ENCODE measurements at places on chromosomes 4 and X. TPM values are rescaled to one million over a fixed set of nuclear protein-coding genes. Genes with fewer than 3 reads are reported as not detected.
A peak's percentile ranks its signal among the peaks of the same experiment; 100 is the strongest.

DNA sequence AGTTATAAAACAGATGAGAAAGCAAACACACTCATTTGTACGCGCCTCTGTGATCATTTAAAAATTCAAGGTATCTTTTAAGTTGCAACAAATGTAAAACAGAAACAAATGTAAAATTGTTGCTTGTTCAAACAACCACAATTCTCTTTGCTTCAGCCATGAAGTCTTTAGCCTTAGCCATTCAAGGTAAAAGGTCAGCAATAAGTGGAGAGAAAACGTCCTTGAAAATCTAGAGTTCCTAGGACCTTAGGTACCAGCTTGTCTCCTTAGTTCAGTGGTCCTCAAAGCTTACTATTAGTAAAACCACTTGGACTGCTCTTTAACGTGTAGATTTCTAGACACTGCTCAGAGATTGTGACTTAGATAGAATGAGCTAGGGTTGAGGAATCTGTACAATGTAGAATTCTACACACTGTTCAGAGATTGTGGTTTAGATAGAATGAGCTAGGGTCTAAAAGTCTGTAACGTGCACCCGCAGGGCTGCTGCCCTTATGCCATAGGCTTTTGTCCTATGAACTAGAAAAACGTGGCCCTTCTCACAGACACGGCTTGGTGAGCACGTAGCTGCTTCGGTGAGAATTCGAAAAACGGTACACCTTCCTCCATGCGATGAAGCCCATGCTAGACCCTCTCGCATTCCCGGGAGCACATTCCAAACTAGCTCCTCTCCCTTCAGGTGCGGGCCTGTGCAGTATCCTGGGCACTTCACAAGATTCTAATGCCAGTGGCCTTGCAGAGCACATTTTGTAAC lies 1.7 kb downstream of the PLAC8 start:
- no peak for DNase-seq

Gene XK
- 1.8 TPM for polyA plus RNA-seq

- no peak for DNase-seq
Measured at GRCh38 chr4:84317513-84317912, 181.6 kb downstream of the NKX6-1 start.

- DNase-seq, result no peak
Measured at GRCh38 chr4:90118527-90119195, 8.5 kb upstream of the CCSER1 start.

GRCh38 chrX:132270699-132271098 lies 51.5 kb upstream of the RAP2C start:
- no peak for DNase-seq

- DNase-seq, result no peak
Measured at GRCh38 chr4:78337244-78338020, 214.1 kb upstream of the ANXA3 start.

DNA sequence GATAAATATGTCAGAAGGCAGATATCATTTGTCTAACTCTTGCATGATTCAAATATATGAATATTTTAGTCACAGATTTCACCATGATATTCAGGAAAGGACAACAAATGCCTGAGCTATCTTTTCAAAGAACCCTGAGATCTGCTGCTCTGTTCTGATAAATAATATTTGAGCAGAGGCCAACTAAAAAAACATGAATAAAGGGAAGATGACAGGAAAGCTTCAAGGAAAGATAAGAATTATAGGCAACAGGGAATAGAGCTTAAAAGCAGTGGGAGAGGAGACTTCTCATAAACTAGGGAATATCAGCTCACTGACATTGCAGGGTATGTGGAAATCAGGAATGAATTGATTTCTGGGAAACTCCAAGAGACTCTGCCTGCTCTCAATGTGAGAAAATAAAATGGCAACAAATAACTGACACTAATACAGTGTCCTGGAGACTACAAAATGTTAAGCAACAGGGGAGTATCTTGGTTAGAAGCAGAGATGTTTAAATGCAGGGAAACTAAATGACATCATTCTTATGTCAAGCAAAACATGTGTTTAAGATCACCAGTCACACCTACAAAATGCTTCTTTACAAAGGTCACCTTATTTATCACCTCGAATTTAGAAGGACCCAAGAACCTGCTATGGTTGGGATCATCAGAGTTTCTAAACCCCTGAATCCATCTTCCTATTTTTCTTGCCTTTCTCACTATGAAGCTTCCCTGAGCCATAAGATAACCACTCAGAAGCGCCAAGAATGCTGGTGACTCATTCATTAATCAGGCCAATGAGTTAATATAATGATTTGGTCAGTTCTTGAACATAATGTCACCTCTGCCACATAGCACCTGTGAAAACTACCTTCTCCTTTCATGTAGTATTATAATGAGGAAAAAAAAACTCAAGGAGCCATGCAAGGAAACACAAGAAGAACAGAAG lies 78.1 kb downstream of the NDST3 start:
- no peak for DNase-seq

DNA sequence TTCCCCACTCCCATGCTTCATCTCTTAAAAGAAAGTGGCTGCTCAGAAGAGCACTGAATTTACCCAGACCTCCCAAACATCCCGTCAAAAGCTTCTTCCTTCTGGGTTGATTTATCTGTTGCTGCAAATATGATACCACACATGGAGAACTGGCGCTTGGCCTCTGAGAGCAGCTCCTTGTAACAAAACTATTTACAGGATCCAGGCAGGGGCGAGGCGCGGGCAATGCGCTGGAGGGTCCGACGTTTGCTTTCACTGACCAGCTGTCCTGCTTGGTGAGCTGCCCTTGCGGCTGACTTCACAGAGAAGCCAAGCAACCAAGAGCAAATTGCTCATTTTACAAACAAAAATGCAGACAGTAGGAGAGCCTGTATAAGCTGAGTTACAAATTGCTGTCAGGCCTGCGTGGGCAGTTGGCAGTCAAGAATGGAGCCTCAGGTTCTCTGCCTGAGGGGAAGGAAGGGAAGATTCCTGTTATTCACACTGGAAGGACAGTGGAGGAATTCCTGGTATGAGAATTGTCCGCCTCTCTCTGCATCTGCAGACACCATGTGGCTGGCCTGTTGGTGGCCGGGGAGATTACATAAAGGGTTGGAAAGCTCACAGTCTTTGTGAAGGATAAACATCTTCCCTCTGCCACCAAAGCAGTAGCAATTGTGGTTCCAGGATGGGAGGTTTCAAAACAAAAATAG lies 192.2 kb upstream of the LEF1 start:
- DNase-seq, result peak; percentile 33

- no peak for DNase-seq
Measured at GRCh38 chrX:16250296-16250695, 83.0 kb downstream of the MAGEB17 start.

Gene SFRP2
- 16.9 TPM for polyA plus RNA-seq

- DNase-seq, result no peak
Measured at GRCh38 chr4:6444582-6444981, 27.8 kb downstream of the PPP2R2C start.

DNA sequence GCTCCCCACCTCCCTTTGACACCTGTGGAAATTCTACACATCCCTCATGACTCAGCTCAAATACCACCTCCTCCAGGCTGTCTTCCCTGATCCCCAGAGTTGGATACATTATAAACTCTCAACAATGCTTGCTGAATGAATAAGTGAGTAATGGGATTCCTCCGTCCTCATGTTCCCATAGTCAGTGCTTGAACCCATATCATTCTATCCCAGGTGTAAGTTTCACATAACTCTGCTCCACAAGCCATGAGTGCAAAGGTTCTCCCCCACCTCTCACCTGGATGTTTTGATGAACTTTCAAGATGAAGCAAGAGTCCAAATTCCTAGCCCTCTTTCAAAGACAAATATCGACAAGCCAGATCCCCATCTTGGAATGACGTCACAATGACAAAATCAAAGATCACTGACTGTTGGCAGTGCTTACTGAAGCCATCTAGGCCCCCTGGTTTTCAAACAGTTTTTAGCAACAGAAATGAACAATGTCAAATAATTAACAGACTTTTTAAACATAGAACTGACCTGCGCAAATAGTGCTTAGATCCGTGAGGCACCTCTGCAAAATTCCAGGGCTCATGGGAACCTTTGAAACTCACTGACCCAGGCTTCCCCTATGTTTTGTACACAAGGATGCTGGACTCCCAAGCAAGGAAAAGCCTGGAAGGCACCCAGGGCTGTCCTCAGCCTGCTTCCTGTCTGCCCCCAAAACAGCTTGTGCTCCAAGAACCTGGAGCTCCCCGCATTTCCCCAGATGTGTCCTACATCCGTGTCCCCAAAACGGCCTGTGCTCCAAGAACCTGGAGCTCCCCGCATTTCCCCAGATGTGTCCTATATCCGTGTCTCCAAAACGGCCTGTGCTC lies 4.0 kb downstream of the SLC2A9 start:
- DNase-seq, result no peak

GRCh38 chrX:9983846-9984245 lies 16.7 kb downstream of the CLDN34 start:
- DNase-seq, result no peak

Gene ACE2
- 58.8 TPM for polyA plus RNA-seq

DNA sequence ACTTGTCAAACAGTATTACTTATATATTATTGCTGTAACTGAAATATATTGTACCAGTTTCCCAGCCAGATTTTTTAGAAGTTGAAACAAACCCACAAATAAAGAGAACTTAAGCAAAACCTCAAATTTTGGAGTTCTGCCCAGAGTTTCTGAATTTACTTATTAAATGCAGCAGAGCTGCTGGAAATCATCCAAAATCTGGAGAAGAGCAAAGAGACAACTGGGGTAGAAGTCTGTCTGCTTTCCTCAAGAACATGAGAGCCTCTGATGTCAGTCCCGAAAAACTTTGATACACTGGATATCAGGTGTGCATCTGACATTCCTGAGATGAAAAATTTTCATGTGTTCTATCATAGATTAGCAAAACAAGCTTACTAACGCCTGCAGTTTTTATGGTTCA lies 325.9 kb downstream of the NR3C2 start:
- DNase-seq, result peak; percentile 18

- DNase-seq, result peak; percentile 55
Measured at GRCh38 chrX:39755143-39756032, 342.4 kb downstream of the BCOR start.

DNA sequence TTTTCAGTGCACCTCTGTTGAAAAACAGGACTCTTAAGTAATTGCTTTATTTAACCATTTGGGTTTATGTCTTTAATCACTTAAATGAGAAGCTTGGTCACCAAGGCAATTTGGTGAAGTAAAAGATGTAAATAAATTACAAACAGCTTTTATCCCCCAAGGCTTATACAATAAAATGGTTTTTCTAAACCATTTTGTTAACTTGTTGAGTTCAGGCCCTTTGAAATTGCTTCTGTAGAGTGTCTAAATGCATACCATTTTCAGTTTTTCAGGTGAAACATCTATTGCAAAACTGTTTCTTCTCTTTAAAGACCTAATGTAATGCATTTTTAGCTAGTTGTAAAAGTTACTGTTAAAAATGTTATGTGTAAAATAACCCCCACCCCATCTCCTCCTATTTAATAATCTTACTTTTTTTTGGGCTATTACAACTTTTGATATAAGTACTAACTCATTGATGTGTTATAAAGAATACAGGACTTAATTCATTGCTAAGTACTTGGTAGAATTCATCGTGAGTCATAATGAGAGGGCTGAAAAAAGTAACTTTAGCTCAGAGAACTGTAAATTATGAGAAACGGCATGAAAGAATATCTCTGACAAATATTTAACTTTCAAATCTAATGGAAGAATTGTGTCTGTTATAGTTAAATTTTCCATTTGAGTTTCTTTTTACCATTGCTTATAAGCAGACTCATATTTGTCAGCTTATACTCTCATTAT lies 4.5 kb downstream of the RAPGEF2 start:
- DNase-seq, result no peak

DNA sequence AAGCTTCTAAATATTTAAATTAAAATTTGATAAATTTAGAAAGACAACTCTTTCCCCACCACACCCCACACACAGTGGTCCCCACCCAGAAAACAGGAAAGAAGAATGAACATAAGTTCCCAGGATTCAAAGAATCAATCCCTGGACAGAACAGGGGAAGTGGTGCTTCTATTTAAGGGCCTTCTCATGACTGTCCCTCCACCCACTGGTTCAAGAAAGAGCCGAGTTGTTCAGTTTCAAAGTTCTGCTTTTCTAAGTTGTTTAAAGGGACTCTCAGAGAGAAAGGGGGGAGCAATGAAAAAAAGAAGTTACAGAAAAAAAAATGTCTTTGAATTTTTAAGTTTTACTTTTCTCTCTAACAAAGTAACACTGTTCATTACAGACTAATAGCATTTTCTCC lies 195.8 kb downstream of the PDGFC start:
- DNase-seq, result no peak

GRCh38 chrX:17120816-17121215 lies 174.4 kb downstream of the REPS2 start:
- no peak for DNase-seq

Gene CDS1
- 27.3 TPM for polyA plus RNA-seq

Gene FAM149A
- 42.5 TPM for polyA plus RNA-seq

- no peak for DNase-seq
Measured at GRCh38 chr4:165872461-165873297, at the start of gene TLL1. TSS of gene TLL1 (plus strand) at chr4:165873237. CDS start at chr4:165873905, 668 bp downstream.

Gene ZNF711
- polyA plus RNA-seq, result 86.7 TPM

Gene FGF5
- polyA plus RNA-seq, result not detected

GRCh38 chr4:110769578-110769977 lies 146.7 kb upstream of the PITX2 start:
- DNase-seq, result no peak

Gene KLHL34
- 0.06 TPM for polyA plus RNA-seq

DNA sequence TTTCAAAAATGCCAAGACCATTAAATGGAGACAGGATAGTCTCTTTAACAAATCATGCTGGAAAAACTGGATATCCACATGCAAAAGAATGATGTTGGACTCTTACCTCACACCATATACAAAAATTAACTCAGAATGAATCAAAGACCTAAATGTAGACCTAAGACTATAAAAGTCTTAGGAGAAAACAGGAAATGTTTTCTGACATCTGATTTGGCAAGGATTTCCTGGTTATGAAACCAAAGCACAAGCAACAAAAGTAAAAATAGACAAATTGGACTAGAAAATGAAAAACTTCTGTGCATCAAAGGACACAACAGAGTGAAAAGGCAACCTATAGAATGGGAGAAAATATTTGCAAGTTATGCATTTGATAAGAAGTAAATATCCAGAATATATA lies 37.6 kb downstream of the ARFIP1 start:
- no peak for DNase-seq

DNA sequence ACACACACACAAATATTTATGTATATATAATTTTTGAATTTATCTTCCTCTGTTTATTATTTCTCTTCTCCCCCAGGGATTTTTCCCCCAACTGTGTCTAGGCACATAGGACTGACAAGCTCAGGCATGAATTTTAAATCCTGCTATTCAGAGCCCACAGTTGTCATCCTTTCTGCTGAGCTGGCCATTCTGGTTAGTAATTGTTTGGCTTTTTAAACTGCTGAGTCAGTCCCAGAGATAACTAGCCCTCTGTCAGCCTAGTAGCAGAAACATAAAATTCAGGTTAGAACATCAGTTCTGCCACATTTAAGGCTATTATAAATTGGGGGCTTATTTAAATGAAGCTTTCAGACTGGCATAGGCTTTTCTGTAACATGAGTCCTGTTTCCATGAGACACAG lies 151.7 kb upstream of the MAOA start:
- DNase-seq, result no peak

- no peak for DNase-seq
Measured at GRCh38 chrX:82973646-82974045, 534.4 kb upstream of the POU3F4 start.

Gene ERVMER34-1
- polyA plus RNA-seq, result 3.3 TPM
